ENCODE measurements at places on chromosomes 6 and 20.

DNA sequence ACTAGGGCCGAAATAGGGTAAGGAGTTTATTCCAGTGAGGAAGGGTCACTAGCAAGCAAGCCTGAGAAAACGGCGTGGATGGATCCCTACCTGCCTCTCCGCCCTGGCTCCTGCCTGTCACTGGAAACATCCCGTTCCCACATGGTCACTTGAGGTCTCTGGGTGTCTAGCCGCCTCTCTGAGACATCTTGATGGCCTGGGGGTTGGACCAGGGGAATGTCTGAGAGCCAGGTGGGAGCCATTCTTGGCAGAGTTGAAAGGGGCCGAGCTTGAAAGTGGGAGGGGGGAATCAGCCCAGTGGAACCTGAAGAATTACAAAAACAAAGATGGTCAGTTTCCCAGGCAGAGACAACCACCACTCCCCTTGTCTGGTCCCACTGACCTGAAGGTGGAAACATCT lies 961 bp downstream of the CCHCR1 start:
- no peak for DNase-seq

- no peak for DNase-seq
Observed at GRCh38 chr6:47809873-47810272, 28.0 kb downstream of the OPN5 start.

GRCh38 chr20:43191946-43192863 lies 2.5 kb upstream of the PTPRT start:
- DNase-seq = no peak

DNA sequence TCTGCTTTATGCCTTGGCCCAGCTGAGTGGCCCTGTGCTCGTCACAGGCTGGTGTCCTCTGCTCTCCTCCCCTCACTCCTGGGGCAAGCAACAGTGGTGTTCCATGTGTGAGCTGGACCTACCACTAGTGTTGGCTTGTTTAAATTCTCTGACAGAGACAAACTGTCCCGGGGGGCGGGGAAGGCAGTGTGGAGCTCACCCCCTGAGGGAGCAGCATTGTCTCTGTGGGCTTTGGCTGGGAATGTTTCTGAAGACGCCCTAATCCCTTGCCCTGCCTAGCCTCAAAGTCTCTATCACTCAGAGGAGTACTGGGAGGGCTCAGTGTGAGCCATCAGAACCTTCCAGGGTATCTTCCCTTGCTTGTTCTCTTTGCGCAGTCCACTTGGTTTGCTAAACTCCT lies 5.2 kb upstream of the VEGFA start:
- DNase-seq = no peak

DNA sequence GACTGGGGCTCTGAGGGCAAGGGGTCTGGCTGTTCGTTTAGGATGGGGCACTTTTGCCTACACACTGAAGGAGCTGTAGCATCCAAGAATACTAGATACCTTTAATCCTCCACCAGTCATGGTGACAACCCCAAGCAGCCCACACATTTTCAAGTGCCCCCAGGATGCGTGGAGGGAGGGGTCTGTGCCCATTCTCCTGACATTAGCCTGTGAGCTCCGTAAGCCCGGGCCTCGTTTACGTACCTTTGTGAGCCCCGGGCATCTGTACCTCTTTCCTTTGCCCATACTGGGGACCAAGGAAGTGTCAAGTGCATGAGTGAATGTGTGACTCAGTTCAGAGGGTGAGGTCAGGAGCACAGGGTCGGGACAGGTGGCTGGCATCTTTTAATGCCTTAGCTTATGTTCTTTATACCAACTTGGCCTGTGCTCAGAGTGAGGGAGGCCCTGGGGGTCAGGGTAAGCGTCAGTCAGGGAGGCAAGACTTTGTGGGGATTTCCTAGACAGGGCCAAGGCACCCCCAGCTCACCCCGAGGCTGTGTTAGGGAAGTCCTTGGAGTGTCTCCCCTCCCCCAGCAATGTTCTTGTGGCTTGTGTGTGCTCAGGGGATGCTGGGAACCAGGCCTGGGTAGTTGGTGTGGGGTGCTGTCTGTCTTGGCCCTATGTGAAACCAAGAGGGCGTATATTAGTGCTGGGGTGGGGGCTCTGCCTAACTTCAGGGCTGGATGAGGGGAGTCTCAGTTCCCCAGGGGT lies 12.9 kb downstream of the VEGFA start:
- no peak for DNase-seq

DNA sequence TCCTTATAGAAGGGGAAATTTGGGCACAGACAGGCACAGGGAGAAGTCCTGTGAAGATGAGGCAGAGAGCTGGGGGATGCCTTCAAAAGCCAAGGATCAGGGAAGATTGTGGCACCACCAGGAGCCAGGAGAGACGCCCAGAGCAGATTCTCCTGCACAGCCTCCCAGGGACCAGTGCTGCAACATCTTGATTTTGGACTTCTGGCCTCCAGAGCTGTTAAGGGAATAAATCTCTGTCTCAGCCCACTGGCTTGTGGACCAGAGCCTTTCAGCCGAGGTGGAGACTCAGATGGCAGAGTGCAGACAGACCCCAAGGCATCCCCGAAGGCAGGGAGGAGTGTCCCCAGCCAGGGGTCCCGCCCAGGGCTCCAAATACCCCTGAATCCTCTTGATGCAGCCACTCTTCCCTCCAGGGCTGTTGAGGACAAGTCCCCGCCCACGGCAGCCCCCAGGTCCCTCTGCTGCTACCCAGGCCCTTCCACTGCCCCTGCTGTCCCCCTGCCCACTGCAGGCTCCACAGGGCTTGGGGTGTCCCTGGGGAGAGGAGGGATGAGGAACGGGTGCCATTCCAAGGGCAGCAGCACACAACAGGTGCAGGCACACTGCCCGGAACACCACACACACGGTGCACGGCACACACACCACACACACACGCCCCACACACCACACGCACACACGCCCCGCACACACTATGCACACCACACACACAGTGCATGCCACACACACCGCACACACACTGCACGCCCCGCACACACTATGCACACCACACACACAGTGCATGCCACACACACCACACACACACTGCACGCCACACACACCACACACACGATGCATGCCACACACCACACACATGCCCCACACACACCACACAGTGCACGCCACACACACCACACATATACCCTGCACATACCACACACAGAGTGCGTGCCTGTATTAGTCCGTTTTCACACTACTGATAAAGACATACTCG lies 311.4 kb downstream of the TAF4 start:
- DNase-seq = no peak

DNA sequence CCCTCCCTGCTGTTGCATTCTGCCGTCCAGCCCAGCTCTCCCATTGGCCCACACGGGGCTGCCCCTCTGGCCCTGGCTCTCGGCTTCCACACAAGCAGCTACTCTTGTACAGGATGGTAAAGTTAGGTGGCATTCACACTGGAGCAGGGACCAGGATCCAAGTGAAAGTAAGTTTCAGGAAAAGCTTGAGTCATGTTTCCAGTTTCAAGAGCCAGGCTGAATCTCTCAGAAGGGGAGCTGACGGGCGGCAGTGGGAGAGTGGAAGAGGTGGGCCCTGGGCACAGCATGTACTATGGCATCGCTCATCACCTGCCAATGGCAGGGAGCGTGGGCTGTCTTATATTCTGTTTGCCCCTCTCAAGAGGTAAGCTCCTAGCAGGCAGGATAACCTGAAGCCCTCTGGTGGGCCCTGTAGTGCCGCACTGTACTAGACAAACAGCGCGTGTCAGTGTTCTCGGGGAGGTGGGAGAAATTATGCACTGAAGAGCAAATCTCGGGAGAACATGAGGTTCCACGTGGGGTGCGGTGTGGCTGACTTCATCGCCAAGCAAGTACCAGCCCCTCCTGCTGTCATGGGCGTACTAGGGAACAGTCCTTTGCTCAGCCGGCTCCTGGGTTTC lies 241.5 kb downstream of the NRN1 start:
- DNase-seq = no peak

DNA sequence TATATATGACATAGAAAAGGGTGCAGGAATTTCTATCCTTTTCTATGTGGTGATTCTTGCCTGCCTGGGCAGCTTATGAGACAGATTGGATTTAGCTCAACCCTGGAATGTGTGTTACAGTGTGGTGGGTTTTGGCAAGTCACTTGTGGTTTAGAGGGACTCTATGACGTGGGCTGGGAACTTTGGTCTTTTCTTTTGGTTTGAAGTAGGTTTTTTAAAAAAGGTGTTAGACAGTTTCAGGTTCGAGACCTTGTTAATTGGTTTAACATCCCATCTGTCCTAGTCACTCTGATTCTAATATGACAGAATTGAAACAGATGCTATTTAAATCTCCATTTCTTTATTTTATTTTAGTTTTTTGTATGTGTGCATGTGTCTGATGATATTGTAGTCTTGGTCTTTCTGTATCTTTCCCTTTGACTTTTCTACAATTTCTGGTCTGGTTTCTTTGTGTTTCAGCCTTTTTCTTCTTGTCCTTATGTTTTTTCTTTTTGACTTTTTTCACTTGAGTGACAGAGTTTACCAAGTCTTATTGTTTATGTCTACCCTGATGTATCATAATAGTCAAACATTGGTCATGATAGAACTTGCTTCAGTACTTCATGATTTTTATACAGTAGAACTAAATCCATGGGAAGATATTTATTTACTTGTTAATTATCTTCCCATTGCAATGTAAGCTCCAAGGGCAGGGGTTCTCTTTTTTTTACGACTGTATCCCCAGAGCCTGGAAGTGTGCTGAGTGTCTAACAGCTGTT lies 174.3 kb downstream of the CDKAL1 start:
- DNase-seq = no peak

GRCh38 chr6:9095137-9095536 lies 659.8 kb upstream of the SLC35B3 start:
- DNase-seq = no peak

GRCh38 chr20:3420211-3420707 lies 12.8 kb upstream of the DNAAF9 start:
- no peak for DNase-seq

DNA sequence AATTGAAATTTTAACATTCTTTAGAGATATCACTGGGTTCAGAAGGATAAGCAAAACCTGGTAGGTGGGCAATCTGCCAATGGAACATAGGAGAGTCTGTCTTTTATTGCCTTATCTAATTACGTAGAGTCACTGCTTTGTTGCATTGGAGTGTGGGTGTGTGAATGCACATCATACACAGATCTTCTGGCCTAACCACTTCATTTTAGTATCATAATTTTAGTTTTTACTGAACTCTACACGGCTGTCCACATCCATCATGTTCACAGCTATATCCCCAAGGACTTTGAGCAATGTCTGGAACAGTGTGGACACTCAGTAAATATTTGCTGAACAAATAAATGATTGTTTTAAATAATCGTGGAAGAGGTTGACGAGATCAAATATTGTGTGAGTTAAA lies 104.6 kb upstream of the AKIRIN2 start:
- no peak for DNase-seq

- no peak for DNase-seq
Observed at GRCh38 chr6:118813775-118814174, 80.2 kb upstream of the ASF1A start.

GRCh38 chr20:38067717-38068365 lies 34.3 kb downstream of the RPRD1B start:
- DNase-seq = no peak

DNA sequence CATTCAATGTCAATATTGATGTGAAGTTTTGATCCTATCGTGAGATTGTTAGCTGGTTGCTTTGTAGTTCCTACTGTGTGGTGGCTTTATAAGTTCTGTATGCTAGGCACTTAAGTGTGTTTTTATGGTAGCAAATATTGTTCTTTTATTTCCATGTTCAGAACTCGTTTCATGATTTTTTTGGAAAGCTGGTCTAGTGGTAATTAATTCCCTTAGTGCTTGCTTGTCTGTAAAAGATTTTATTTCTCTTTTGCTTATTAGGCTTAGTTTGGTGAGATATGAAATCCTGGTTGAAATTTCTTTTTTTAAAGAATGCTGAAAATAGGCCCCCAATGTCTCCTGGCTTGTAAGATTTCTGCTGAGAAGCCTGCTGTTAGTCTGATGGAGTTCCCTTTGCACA lies 27.8 kb upstream of the PLCB1 start:
- no peak for DNase-seq

GRCh38 chr6:21003780-21004541 lies 469.7 kb downstream of the CDKAL1 start:
- no peak for DNase-seq

- DNase-seq = peak; percentile 39
Observed at GRCh38 chr6:119077643-119078375, 655 bp downstream of the FAM184A start.

GRCh38 chr6:7261032-7261841 lies 51.8 kb downstream of the SSR1 start:
- DNase-seq = peak; percentile 46
